ENCODE measurements at places on chromosomes 11 and 22.

- DNase-seq = peak; percentile 76
Observed at GRCh38 chr22:43388420-43388851, 23.4 kb upstream of the MPPED1 start.

- DNase-seq = no peak
Observed at GRCh38 chr11:130551388-130551787, 102.9 kb downstream of the ADAMTS15 start.

DNA sequence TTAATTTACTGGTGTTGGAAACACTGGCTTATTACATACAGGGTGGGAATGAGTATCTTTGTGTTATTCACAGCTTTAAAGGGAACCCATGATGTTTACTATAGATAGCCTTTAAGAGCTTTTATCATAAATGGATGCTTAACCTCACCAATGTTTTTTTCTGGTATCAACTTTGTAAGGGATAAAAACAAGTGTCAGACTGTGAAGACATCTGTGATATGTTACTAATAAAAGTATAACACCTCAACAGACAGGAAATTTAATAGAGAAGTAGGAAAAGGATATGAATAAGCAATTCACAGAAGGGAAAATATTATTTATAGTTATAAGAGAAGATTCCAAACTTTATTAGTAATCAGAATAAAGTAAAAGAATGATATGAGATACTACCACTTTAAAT is 46.3 kb downstream of the ACAT1 start:
- no peak for DNase-seq

- DNase-seq = peak; percentile 55
Observed at GRCh38 chr11:72238040-72238450, 5.9 kb downstream of the PHOX2A start.

DNA sequence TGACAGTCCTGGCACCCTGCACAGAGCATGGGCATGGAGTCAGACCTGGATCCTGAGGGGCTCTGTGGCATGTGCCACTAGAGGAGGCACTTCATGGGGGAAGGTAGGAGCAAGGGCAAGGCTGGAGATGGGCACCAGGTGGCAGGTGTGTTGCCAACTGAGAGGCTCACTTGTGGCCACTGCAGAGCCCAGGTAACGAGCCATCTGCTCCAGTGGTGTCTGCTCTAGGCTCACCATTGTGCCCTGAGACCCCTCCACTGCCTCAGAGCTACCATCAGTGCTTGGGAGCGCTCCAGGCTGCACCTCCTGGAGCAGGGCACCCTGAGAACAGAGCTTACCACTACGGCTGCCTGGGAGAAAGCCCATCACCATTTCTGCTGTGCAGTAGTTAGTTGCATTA is 1.3 kb upstream of the ZDHHC8 start:
- DNase-seq = peak; percentile 27

DNA sequence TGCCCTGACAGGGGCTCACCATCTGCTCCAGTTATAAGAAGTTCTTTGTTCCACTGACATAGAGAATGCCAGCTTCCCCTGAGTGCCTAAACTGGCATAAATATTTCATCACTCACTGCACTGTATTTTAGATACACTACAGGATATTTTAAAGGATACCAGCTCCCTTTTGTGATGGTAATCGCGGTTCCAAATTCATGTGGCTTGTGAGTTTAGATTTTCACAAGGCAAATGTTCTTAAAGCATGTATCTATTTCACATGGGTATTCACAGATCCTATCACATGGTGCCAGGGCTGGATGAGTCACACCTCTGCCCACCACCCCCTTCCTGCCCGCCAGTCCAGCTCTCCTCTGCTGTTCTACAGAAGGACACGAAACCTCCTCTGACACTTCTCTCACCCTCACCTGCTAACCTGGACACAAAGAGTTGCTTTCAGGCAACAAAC is 105.5 kb downstream of the KCNC1 start:
- no peak for DNase-seq

DNA sequence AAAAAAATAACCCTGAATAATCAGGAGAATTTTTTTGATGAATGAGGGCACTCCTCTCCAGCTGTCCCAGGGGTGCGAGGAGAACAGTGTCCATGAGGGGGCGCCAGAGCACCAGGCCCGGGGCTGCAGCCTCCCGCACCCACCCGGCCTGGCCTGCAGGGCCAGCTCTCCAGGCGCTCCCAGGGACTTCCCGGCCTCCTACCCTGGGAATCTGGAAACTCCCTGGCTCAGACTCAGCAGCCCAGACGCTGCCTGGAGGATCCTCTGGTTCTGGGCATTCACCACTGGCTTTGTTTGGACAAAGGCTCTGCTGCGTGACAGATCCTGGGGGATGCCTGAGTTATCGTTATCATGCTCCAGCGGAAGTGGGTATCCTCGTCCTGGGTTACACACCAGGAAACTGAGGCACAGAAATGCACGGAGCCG is 31.0 kb downstream of the MCM5 start:
- DNase-seq = peak; percentile 59

- DNase-seq = no peak
Observed at GRCh38 chr11:102685338-102685737, 20.2 kb downstream of the MMP27 start.

DNA sequence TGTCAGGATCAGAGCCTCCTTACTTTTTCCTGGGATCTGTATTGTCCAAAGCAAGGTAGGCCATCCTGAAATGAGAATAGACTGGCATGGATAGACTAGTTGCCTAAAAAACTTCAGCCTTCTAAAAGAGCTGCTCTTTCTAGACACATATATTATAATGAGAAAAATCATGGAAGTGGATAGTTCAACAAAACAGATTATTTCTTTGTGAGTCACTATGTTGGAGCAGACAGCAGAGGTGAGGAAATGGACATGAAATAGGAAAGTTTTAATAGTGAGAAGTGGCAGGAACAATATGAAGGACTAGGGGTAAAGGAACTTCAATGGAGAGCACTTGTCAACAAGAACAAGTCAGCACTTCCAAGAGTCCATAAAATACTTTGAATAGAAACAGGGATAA is 101.9 kb upstream of the ANO3 start:
- no peak for DNase-seq

- DNase-seq = no peak
Observed at GRCh38 chr22:42397332-42398249, 34.6 kb downstream of the NFAM1 start.

- no peak for DNase-seq
Observed at GRCh38 chr22:41917903-41918791, 3.3 kb upstream of the SHISA8 start.

GRCh38 chr11:94303966-94304958 is at the start of gene IZUMO1R:
Gene IZUMO1R, plus strand, starts transcription at chr11:94304580. Its CDS starts 1,057 bp downstream, at chr11:94305637.
- DNase-seq = no peak

- DNase-seq = no peak
Observed at GRCh38 chr11:68117853-68118470, 3.2 kb downstream of the CHKA start.

GRCh38 chr11:21485006-21485405 is 707.9 kb upstream of the ANO5 start:
- DNase-seq = no peak

- DNase-seq = no peak
Observed at GRCh38 chr11:16015741-16016467, 340.4 kb downstream of the SOX6 start.

GRCh38 chr22:26471522-26471921 is 12.1 kb downstream of the HPS4 start:
- DNase-seq = no peak

DNA sequence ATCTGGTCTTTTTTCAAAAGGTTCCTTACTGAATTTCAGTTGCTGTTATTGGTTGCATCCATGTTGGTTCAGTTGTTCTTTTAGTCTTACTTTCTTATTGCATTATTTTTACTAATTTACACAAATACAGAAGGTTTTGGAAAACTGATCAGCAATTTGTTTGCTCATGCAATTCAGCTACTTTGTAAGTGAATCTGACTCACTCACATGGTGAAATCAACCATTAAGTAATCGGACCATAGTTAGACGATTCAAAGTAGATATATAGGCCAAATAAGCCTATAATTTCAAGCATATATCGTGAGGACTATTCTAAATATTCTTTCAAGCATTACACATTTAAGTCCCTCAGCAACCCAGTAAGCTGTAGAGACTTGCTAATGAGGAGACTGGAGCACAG is 41.7 kb downstream of the CCDC83 start:
- DNase-seq = no peak
